ENCODE measurements at places on chromosomes 3 and 15.

- DNase-seq, result no peak
Measured at GRCh38 chr15:47974724-47975123, 146.1 kb upstream of the SLC24A5 start.

- DNase-seq, result no peak
Measured at GRCh38 chr3:78867409-78868372, 900.1 kb downstream of the ROBO1 start.

GRCh38 chr15:44075535-44075934 lies 119.5 kb downstream of the FRMD5 start:
- DNase-seq, result no peak

- no peak for DNase-seq
Measured at GRCh38 chr3:130081351-130081881, at the start of gene ALG1L2. Gene ALG1L2, plus strand, starts transcription at chr3:130081831. Its CDS starts 186 bp downstream, at chr3:130082017.

- DNase-seq, result no peak
Measured at GRCh38 chr15:80315289-80315987, 63.4 kb upstream of the CTXND1 start.

DNA sequence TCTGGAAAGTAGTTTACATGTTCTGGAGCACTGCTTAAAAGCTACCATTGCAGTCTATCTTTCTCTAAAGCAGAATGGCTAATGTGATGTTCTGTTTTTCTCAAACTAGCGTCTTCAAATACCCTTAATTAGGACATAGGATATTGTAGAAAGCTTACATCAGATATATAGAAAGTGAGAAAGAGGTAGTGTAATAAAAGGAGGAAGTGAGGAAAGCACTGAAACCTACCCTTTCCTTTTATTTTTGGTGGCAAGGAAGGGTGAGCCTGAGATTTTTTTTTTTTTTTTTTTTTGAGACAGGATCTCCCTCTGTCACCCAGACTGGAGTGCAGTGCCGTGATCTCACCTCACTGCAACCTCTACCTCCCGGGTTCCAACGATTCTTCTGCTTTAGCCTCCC lies 9.4 kb downstream of the SENP2 start:
- DNase-seq, result no peak

DNA sequence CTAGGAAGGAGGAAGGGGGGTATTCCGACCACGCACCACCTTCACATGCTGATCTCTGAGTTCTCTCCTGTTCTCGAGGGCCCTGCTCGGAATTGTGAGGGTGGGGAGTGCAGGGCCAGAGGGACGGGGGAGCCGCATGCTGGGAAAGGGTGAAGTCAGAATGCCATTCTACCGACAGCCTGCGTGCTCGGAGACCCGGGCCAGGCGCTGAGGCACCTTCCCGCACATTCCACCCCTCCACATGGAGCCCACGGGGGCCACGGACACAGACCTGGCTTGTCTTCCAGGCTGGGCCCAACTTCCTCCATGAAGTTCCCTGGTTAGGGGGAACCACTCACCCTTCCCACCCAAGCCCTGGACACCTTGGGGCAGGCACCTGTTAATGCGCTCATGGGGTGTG lies 28.7 kb upstream of the PIGZ start:
- no peak for DNase-seq

DNA sequence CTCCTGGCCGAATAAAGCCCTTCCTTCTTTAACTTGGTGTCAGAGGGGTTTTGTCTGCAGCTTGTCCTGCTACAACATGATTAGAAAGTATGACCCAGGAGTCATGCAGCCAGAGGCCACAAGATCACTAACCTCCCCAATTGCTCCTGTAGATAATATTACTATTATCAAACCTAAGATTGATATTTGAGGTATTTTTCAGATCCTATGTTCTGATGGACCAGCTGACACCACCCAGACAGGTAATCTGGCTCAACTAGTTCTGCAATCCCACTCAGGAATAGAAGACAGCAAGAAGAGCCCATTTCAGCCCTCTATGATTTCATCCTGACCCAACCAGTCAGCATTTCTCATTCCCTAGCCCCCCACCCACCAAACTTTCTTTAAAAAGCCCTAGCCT lies 23.3 kb upstream of the LIMD1 start:
- no peak for DNase-seq

GRCh38 chr3:181637056-181637455 lies 74.7 kb upstream of the SOX2 start:
- DNase-seq, result no peak

DNA sequence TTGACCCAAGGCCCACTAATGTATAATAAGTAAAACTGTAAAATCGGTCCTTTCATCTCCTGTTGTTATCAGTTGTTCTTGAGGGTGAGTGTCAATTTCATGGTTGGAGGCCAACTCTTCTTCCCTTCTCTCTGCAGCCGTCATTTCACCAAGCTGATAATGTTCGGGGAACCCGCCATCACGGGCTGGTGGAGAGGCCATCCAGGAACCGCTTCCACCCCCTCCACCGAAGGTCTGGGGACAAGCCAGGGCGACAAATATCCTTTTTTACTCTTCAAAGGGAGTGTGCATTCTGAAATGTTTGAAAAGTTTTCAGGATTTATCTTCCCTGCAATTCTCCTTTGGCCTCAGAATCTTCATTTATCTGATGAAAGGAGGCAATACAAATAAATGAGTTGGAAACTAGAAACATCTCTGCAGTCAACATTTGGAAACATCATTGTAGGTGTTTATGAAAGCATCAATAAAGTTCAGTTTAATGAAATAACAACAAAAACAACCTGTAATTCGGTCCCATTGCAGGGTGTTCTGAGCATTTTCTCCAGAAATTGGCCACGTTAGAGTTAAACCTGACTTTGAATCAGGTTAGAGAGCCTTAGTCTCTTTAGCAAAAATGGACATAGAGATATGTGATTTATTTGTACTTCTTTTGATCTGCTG lies 63.9 kb downstream of the CRTC3 start:
- no peak for DNase-seq

- DNase-seq, result no peak
Measured at GRCh38 chr3:193831495-193832455, 238.8 kb downstream of the OPA1 start.

- no peak for DNase-seq
Measured at GRCh38 chr15:28783466-28783865, 65.0 kb downstream of the GOLGA6L7 start.

- no peak for DNase-seq
Measured at GRCh38 chr15:52463638-52464037, 65.0 kb downstream of the MYO5A start.

DNA sequence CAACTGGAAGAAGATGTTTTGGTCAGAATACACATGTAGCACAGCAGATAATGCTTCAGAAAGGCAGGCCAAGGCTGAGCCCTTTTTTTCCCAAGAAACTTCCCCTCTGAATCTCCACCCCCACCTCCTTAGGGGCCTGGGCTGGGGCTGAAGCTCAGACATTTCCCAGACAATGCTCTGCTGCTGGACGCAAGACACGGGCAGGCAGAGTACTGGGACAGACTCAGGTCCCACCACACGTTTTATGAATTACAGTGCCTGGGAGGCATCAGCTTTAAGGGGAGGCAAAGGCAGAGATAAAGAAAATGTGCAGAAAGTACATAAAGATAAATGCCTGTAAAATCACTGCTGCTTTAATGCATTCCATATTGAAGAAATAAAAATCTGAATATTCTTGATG lies 479.4 kb downstream of the ERC2 start:
- no peak for DNase-seq

DNA sequence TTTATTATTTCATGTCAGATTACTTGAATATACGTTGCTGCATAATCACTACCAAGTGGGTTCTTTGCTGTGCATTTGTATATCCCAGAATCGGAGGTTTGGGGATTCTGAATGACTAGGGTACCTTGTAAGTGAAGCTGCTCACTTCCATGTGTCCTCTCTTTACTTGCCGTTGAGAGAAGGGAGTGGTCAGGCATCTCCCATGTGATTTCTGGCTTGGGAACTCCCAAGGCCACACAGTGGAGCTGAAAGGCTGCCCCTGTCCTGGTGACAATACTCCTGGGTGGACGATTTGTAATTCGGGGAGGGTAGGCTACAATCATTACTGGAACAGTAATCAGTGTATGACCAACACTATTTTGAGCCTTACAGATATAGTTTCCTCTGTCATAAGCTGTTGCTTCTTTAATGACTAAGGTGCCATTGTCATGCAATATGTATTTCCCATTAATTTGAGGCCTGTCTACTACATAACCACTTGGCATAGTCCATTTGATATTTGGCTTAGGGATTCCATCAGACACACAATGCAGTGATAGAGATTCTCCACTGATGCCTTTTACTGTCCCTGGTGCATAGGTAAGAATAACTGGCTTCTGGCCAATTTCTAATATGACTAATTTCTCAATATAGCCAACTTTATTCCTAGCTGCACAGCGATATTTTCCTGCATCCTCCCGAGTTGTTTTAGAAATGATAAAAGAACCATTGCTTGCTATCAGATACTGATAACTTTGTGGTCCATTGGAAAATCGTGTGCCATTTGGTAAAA lies 24.0 kb downstream of the IGSF10 start:
- DNase-seq, result no peak

GRCh38 chr15:36911322-36911944 lies 188.9 kb downstream of the MEIS2 start:
- DNase-seq, result no peak

- no peak for DNase-seq
Measured at GRCh38 chr3:109596991-109597390, 259.6 kb upstream of the DPPA4 start.

- DNase-seq, result no peak
Measured at GRCh38 chr3:97438131-97438530, 326.4 kb upstream of the ARL6 start.

GRCh38 chr15:64597477-64597822 lies 137.1 kb downstream of the ZNF609 start:
- DNase-seq, result no peak

- DNase-seq, result no peak
Measured at GRCh38 chr3:101068876-101069606, 75.8 kb upstream of the ABI3BP start.

DNA sequence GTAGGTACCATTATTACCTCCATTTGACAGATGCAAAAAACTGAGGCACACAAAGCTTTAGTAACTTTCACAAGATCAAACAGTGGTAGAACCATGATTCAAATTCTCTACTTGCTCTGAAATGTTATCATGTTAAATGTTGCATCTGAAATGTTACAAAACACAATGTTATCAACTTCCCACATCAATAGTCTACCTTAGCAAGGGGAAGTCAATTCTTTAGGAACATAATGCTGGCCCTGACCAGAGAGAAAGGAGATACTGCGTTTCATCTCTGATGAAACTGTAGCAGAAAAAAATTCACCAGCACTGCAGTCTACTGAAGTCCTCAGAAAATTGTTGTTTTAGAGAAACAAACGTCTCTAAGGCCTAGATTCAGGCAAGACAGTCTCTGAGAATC lies 174.1 kb downstream of the SATB1 start:
- no peak for DNase-seq
